Neural progenitor cell (in vitro differentiated cells): ENCODE measurements at places on chromosomes 13 and 19.

GRCh38 chr19:18788529-18789421 lies 2.3 kb downstream of the COMP start:
- peak; percentile 32 for DNase-seq

DNA sequence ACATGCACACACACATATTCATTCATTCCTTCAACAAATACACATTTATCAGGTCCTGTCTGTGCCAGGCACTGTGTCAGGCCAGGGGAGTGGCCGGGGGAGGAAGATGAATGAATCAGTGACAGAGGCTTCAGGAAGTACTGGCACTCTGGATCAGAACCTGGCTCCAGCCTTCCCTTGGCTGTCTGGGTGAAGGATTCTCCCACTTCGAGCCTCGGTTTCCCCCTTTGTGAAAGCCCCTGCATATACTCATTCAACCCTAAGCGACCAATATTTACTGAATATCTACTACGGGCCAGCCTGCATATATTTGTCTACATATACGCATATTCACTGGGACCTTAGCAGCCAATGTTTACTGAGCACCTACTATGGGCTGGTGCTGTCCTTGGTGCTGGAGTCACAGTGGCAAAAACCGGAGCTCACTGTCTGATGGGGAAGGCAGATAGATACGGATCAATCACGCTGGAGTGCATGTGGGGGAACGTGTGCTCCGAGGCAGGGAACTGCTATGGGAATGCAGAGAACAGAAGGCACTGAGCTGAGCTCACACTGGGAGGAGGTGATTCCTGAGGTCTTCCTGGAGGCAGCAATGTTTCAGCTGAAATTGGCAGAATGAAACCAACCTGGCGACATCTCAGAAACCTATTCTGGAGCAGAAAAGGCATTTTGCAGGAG lies 636 bp upstream of the ZNF579 start:
- DNase-seq, result peak; percentile 49

- DNase-seq, result peak; percentile 45
Observed at GRCh38 chr19:12779162-12779993, 4.0 kb upstream of the HOOK2 start.

DNA sequence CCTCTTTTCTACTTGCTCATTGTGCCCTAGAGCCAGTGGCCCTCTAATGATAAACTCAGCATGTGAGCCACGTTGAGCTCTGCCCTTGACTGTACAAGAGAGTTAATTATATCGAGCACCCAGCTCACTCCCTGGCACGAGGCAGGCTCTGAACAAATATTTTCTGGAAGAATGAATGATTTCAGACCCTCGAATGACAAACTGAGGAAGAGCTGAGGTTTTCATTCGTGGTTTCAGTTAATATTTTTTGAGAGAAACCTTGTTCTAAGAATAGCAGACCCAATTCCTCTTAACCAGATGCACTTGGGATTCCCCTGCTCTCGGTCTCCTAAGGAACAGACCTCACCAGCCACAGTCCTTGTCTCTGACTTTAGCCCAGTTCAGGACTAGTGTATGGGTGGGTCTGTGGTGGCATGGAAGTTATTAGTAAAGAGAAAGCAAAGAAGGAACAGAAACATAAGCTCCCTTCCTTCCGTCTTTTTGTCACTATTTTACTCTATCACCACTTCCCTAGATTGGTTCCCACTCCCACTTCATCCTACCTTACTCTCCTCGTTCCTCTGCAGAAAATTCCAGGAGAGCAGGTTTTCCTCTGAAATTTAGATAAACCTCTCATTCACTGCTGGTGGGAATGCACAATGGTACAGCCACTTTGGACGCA lies 22.1 kb upstream of the WDFY2 start:
- no peak for DNase-seq

- peak; percentile 85 for DNase-seq
Observed at GRCh38 chr19:51702103-51702824, 9.1 kb downstream of the SPACA6 start.

DNA sequence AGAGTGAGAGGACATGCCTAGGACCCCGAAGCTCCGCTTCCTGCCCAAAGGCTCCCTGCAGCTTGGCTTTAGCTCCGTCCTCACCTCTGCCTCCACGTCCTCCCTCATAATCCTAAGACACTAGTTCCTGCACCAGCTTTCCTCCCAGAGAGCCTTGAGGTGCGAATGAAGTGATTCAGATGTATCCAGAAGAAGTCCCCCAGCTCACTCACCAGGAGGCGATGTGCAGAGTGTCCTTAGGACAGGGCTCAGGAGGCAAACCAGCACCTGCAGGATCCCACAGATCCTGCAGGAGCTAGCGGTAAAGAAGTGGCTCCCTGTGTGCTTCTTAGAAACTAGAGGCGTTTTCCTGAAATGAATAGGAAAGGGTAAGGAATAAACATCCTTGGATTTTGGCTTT lies 109.7 kb downstream of the HSPH1 start:
- DNase-seq, result peak; percentile 26

DNA sequence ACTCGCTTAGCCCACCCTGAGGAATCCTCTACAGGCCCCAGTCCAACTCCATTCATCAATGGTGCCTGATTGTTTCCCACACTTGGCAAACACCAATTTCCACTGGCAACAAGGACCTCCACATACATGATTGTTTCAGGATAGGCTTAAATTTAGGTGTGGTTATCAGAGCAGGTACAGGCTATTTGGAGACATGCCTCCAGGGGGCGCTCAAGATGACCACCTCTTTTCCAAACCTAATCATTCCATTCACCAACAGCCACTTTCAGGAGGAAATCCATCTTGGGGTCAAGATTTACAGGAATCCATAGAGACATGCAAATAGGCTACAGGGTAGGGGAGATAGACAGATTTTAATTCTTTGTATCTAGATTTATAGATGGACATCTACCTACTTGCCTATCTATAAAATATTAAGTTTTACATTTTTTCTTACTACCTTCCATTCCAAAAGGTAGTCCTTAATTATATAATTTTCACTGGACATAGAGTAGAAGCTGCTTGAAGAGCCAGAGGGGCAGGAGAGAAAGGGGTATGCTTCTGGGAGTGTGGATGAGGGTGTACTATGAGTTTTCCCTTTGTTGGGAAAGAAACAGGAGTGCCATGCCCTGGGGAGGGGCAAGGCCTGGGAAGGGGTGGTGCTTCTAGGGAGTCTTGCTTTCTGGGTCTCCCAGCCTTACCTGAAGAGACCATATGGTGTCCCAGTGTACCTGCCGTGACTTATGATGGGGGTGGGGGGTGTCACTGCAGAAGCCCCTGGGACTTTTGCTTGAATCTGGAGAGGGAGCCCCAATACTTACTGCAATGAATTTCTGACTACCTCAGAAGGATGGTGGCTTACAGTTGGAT lies 14.1 kb upstream of the PCDH8 start:
- DNase-seq, result peak; percentile 64

DNA sequence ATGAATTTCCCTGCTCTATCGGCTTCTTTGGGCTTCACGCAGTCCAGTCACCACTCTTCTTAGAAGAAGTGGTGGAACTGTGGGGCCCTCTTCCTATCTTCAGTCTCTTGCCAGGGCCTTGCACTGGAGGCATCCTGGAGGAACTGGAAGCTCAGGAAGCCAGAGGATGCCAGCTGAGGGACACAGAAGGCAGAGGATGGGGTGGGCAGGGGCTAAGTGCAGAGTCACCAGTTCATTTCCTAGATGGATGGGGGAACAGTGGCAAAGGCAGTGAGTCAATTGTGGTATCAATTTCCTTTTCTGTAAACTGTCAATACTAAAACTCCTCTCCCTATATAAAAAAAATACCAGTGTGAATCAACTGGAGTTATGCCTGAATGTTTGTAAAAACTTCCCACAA lies 419.7 kb downstream of the KLF12 start:
- DNase-seq, result no peak

DNA sequence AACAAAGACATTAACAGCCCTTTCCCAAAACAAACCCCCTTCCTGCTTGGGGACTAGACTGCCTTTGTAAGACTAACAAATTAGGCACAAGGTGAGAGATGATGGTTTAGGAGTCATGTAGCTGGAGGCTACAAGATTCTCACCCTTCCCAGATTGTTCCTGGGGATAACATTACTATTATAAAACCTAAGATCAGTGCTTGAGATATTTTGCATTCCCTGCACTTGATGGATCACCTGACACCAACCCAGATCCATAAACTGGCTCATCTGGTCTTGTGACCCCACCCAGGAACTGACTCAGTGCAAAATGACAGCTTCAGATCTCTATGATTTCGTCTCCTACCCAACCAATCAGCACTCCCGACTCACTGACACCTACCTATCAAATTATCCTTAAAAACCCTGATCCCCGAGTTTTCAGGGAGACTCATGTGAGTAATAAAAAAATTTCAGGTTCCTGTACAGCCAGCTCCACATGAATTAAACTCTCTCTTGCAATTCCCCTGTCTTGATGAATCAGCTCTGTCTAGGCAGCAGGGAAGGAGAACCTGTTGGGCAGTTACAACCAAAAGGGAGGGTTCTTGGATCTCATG lies 2.4 kb upstream of the ZNF616 start:
- no peak for DNase-seq

DNA sequence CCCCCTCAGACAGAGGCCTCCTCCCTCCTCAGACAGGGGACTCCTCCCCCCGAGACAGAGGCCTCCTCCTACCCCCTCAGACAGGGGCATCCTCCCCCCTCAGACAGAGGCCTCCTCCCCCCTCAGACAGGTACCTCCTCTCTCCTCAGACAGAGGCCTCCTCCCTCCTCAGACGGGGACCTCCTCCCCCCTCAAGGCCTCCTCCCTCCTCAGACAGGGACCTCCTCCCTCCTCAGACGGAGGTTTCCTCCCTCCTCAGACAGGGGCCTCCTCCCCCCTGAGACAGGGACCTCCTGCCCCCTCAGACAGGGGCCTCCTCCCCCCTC lies 13.9 kb downstream of the C3 start:
- DNase-seq, result no peak

DNA sequence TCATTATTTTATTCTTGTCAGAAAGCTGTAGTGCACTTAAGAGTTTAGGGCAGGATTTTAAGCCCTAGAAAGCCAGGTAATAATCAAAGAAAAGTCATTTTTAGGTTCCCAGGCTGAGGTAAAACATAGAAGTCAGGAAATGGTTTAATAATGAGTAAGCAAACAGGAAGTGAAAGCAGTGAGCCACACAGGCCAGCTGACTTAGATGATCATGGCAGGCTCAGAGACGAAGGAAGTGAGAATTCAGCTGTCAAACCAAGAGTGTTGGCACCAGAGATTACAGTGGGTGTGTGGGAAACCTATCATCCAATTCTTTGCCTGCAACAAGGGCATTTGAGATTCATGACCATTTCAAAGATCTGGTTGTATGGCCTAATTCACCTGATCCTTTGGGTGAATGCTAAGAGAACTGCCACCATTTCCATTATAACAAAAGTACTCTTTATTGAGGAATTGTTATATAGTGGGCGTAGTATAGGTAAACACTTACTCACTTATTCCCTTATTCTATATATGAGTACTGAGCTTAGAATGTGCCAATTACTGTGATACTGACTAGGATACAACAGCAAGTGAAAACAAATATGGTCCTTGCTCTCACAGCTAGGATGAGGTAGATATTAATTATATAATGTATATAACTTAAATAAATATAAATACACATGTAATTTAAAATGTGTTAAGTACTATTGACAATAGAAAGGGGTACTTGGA lies 103.7 kb upstream of the EDNRB start:
- no peak for DNase-seq

- DNase-seq, result peak; percentile 85
Observed at GRCh38 chr13:36131222-36131930, at the start of gene DCLK1. Gene DCLK1 (minus strand): TSS chr13:36131382.

- DNase-seq, result no peak
Observed at GRCh38 chr19:16202320-16203255, 4.9 kb downstream of the AP1M1 start.

DNA sequence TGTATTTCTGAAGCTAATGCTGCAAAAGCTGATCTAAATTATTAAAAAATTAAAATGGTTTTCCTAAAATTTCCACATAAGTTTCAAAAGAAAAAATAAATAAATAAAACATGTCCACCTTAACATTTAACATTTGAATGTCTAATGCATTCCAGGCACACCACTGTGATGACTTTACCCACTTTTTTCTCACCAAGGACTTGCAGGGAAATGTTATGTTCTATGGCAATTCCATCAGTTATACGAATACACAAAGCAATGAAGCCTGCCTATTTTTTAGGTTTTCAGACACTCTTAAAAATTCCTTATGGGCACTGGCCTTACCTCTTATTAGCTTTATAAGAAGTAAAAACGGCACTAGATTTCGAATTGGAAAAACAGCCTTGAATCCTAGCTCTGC lies 10.2 kb downstream of the TSC22D1 start:
- DNase-seq, result no peak

- no peak for DNase-seq
Observed at GRCh38 chr19:38557205-38557799, 60.5 kb downstream of the MAP4K1 start.

DNA sequence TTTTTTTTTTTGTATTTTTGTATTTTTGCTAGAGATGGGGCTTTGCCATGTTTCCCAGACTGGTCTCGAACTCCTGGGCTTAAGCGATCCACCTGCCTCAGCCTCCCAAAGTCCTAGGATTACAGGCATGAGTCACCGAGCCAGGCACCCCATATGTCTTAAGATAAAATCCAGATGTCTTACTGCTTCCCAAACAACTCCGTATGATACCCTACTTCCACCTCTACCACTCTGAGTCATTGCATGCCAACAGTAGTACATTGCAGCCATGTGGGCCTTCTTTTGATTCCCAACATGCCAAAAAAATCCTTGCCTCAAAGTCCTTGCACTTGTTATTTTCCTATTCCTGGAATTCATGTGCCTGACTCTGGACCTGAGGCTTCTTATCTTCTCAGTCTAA lies 799.2 kb downstream of the GPC5 start:
- DNase-seq, result no peak

DNA sequence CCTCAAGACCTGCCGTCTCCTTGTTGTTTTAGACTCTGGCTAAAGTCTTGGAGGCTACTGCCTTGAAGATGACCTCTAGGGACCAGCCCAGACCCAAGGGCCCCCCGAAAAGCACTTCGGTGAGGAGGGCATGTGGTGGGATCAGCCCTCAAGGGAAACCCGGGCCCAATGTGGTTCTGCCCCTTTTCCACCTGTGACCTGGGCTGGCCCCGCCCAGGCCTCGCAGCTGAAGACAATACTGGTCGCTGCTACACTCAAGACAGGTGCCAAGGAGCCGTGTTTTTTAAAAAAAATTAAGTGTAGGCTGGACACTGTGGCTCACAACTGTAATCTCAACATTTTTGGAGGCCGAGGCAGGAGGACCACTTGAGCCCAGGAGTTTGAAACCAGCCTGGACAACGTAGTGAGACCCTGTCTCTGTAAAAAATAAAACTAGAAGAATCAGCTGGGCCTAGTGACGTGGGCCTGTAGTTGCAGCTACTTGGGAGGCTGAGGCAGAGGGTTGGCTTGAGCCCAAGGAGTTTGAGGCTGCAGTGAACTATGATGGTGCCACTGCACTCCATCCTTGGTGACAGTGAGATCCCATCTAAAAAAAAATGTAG lies 903 bp downstream of the TLE6 start:
- DNase-seq, result no peak

GRCh38 chr19:30202060-30202600 lies 170.1 kb upstream of the ZNF536 start:
- no peak for DNase-seq
